ENCODE measurements at places on chromosomes 12 and 14. TPM values are rescaled to one million over a fixed set of nuclear protein-coding genes. Genes with fewer than 3 reads are reported as not detected.

Gene SOX5
- 2.0 TPM for total RNA-seq

- DNase-seq = peak; percentile 30
Observed at GRCh38 chr12:129075460-129076208, 222.4 kb downstream of the GLT1D1 start.

Gene DDN
- not detected for total RNA-seq

DNA sequence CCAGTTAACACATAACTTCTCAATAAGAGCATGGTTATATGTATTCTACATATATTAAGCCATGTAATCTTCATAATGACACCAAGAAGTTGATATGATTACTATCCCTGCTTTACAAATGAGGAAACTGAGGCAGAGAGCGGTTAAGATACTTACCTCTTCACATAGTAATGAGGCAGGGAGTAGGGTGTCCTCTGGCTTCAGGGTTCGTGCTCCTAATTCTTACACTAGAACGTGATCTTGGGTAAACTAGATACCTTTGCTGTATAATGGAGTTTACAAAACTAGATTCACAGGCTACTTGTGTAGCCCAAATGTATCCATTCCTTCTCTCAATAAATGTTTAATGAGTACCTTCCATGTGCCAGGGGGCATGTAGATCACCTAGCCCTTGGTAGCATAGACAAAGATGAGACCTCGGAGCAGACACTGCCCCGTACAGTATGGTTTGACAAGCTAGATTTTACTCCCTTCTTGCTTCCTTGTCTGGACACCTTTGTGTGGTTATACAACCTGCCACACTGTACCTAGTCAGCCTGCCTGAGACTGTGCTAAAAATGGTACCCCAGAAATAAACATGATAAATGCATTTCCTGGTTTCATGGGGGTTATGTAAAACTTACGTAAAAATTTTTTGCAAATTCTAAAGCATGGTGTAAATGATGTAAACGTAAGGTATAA is 991.8 kb downstream of the VRK1 start:
- no peak for DNase-seq

DNA sequence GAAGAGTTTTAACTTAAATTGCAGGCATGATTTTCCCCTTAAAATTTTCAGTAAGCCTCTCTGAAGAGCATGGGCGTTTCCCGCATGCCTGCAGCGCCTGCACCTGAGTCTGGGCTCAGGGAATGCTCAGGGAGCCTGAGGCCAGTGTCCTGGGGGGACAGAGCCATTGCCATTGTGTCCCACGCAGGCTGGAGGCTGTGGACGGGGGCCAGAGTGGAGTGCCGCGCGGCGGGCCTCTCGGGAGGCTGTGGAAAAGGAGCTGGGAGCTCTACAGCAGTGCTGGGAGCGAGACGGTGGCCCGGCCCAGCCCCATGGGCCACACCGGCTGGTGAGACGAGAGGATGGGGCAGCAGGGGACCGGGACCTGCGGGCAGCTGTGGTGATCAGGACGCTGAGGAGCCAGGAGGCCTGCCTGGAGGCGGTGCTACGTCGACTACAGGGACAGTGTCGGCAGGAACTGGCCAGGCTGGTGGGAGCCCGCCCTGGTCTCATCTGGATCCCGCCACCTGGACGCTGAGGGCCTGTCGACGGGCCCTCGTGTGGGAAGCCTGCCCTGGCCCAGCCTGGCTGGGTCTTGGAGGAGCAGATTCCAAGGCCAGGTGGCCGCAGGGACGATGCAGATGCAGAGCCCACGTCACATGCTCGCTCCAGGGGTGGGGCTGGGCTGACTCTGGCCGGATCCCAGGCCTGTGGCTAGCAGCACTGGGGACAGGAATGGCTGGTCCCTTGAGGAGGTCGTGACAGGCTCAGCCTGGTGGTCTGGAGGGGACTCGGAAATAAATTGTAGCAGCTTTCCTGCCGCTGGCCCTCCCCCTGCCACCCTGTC is 7.6 kb downstream of the TEDC1 start:
- DNase-seq = peak; percentile 10

- DNase-seq = no peak
Observed at GRCh38 chr14:59320763-59321625, 132.5 kb downstream of the DAAM1 start.

All from Daoy (cell line).